ENCODE measurements at places on chromosomes 4 and X.

GRCh38 chr4:8290701-8290970 lies 21.1 kb downstream of the HTRA3 start:
- DNase-seq: no peak

GRCh38 chr4:5166377-5166776 lies 115.1 kb downstream of the STK32B start:
- DNase-seq: no peak

DNA sequence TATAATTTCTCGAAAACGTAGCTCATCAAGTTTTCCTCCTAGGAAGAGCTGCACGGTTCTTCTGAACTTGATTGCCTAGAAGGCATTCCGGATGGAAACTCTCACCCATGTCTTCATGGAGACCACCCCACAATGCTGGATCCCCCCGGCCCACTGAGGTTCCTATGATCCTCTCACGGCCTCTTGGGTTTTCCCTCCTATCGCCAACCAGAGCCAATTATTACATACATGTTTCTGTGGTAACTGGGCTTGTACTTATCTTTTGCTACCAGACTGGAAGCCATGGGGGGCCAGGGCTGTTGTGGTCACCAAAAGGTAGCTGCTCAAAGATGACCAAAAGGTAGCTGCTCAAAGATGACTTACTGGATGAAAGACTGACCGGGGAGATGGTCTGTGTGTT lies 131.5 kb downstream of the AFAP1 start:
- no peak for DNase-seq

DNA sequence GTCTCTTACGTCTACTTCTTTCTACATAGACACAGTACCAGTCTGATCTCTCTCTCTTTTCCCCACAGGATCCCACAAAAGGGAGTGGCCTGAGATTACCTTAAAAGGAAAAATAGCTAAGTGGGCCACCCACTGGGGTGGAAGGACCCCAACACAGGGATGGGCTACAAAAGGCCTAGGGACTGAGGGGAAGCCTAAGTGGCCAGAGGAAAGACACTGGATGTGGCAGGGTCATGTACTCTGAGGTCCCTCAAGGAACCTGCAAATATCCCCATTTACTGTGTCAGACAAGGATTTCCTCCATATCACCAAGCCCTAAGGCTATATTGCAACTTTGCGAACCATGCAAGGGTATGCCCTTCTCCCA lies 6.5 kb upstream of the PRDX4 start:
- no peak for DNase-seq

GRCh38 chr4:53376900-53377299 lies 541 bp upstream of the FIP1L1 start:
- DNase-seq: no peak

DNA sequence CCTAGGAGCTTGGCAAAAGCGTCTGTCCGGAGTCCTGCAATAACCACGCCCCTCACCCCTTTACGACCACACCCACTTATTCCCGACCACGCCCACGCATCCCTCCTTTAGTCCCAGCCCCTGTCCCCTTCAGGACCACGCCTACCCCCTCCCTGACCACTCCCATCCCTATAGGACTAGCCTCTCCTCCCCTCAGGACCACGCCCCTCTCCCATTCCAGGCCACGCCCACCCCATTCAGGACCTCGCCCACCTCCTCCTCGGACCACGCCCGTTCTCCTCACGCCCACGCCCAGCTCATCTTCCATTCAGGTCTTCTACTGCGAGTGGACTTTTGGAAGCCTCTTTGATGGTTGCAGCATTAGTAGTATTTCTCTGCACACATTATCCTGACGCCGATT lies 131.2 kb upstream of the STX18 start:
- DNase-seq: no peak

- DNase-seq: no peak
These were observed 394.0 kb downstream of the TEX13C start for GRCh38 chrX:125713633-125714032.

DNA sequence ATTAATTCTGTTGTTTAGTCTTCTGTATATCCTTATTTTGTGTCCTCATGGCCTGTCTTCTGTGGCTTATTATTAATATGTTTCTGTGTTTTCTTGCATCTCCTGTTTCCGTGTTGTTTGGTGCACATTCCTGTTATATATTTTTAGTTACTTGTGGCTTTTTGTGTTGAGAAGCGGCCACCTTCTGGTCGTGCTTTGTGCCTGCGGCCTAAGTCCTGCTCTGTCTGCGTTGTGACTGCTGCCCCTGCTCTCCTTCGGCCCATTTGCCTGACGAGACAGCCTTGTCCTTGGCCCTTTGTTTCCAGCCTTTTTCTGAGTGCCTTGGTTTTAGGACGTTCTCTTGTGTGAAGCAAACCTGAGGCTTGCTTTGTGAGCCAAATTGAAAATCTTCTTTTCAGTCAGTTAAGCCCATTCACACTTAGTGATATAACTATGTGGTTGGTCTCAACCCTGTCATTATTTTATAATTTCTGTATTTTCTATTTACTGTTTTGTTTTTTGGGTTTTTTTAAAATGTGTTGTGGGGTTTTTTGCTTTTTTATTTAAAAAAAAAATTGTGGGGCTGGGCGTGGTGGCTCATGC lies 43.8 kb downstream of the TNIP2 start:
- DNase-seq: no peak

DNA sequence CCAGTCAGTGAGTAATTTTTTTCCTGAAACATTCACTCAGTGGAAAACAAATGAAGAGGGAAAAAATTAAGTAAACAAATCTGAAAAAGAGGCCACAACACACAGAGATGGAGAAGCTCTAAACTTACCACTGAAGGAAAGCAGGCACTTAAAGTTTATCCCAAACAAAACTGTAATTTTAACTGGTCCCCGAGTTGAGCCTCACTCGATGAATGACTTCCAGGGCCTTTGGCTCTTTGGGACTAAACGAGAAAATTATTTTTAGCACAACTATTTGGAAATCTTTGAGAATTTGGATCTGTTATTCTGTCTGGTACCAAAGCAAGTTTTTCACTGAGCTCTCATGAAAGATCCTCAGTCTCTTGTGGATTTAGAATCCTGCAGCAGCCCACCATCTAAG lies at the start of gene C1QTNF7:
C1QTNF7 (plus strand) TSS at position 333 of the 400 bp plus-strand sequence. CDS start 7,711 bp downstream, outside the sequence.
- no peak for DNase-seq

Measured in AML-193 (cell line).